ENCODE measurements at places on chromosomes 6 and 20.

- no peak for DNase-seq
These were observed 121.6 kb downstream of the ISM1 start for GRCh38 chr20:13342469-13343242.

GRCh38 chr6:36793296-36793912, 45.8 kb downstream of the CPNE5 start:
- no peak for DNase-seq

GRCh38 chr6:105274678-105275077, 94.9 kb upstream of the POPDC3 start:
- no peak for DNase-seq

DNA sequence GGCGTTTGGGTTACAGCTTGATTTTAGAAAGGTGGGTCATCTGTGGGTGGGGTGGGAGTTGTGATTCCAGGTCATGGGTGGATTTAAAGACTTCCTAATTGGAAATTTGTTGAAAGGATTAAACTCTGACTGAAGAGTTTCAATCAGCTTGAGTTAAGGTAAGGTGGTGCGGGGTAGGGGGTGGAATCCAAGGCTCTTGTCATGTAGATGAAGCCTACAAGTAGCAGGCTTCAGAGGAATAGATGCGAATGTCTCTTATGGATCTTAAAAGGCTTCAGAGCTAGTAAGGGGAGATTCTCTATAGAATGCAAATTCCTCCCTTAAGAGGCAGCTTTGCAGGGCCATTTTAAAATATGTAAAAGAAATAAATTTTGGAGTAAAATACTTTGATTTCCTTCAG, 645.3 kb downstream of the FRK start:
- DNase-seq: no peak

DNA sequence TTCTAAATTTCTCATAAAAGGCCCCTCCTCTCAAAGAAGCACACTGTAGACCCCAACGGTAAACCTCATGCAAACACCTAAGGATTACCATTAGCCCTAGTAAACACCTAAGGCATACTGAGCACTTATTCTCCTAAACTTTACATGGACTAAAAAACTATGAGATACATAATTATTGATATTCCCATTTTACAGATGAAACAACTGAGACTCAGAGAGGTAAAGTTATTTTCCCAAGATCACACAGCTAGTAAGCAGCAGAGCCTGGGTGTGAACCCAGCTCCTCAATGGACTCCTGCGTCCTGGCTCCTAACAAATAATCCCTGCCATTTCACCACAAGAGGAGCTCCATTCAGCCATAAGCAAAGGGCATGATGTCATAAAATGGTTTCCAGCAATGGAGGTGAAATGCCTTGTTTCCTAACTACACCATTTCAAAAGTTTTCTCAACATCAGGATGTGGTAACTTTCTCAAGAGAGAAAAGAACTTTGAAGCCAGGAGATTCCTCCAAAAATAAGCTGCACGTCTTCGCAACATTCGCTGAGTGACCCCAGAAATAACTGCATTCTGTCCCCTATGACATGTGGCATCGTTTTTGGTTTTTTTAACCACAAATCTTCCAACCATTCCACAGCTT, 4.1 kb downstream of the ATP9A start:
- DNase-seq: no peak

DNA sequence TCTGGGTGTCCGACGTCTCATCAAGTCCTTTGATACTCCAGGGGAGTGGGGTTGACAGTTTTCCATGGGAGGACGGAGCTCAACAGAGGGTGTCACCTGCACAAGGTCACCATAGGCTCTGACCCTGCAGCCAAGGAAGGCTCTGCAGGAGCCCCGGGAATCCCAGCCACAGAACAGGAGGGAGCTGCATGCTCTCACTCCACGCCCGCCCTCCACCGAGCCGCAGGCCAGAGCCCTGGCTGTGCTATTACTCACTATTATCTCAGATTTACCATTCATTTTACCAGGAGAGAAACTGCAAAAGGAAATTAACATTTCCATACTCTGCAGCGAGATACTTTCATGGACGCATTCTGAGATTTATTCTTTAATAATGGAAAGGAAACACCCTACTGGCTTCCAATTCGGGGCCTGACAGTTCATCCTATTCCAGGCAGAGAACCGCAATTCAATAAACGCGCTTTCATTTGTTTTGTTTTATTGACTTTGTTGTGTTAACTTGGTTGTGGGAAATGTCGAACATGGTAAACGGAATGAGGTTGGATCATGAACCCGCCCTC, 18.3 kb upstream of the NTSR1 start:
- no peak for DNase-seq

DNA sequence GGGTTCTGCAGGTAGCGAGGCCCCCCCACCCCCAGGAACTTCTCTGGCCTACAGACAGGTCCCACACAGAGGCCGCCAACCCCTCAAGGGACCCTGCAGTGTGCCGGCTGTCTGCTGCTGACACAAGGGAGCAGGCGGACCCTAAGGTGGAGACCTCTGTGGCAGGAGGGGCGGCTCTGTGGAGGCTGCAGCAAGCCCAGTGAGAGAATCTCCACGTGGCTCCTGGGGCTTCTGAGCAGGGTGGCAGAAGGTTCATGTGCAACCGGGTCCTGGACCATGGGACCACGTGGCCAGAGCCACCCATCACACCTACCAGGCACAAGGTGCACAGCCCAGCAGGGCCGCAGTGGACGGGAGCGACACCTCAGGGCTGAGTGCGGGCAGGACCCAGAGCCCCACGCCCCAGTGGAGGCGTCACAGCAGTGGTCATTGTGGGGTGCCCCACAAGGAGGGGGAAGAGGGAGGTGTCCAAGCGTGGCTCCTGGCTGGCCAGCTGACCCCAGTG, 4.3 kb downstream of the ARFRP1 start:
- DNase-seq: no peak

GRCh38 chr6:26012061-26012460, 49.5 kb downstream of the TRIM38 start:
- DNase-seq: no peak

DNA sequence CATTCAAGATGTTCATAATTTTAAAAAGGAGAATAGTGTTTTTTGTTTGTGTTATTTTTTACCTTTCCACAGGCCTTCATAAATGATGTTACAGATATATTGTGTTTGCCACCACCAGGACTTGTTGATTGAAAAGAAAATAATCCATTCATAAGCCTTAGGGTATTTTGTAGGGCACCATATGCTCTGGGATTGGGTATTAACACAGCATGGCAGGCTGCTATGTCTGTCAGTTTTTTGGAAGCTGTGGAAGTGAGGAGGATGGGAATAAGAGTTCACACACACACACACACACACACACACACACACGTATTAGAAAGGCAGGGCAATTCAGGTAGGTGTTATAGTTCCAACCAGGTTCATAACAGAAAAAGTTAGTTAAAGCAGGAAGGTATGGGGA, 237.9 kb downstream of the HDGFL1 start:
- DNase-seq: no peak

DNA sequence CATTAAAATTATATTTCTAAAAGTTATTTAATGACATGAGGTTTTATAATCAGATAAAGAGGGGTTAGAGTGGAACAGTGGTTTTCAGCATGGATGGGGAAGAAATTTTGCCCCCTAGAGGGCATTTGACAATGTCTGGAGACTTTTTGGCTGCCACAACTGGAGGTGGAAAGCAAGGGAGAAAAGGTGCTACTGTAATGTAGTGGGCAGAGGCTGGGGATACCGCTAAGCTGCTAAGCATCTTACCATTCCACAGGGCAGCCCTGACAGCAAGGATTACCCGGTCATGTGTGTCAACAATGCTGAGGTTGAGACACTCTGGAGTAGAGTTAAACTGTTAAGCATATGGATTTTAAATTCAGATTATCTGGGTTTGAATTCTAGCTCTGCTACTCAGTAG, 52.9 kb upstream of the FABP7 start:
- no peak for DNase-seq

DNA sequence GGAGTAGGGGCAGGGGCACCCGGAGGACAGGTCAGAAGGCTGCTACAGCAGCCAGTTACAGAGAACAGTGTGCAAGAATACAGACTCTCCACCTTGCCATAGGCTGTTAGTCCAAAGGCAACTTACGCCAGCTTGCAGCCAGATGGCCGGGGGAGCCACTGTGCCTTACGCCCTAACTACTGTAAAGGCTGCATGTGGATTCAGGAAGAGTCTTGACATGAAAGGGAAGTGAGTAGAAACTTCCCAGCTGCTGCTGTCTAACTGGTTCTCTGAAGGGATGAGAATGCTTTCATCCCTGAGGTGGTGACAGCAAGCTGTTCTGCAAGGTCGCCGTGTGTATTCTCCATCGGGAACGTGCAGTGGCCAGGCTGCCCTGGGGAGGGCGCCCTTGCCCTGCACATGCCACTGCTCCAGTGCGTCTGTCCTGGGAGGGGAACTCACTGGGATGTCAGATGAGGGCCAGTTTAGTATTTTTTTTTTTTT, 46.1 kb downstream of the LYRM4 start:
- DNase-seq: peak; percentile 78

Data from left renal cortex interstitium (tissue), 4 donors.